ENCODE measurements at places on chromosomes 1 and 21.
A peak's percentile ranks its signal among the peaks of the same experiment; 100 is the strongest.

DNA sequence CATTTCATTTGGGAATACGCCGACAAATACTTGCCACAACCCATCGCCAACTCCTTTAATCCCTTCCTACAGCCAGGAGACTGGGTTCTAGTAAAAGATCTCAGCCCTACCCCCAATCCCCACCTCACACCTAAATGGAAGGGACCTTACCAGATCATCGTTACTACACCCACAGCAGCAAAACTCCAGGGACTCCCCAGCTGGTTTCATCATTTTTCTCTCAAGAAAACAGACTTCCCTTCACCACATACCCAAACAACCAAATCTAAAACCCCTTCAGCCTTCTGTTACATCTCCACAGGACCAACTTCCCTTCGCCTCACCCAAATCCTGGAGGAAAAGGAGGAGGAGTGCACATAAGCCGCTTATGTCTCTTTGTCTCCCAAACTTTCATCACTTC is 23.7 kb upstream of the SLC2A5 start:
- no peak for DNase-seq

GRCh38 chr21:33892853-33893252 is 22.8 kb downstream of the ATP5PO start:
- no peak for DNase-seq

DNA sequence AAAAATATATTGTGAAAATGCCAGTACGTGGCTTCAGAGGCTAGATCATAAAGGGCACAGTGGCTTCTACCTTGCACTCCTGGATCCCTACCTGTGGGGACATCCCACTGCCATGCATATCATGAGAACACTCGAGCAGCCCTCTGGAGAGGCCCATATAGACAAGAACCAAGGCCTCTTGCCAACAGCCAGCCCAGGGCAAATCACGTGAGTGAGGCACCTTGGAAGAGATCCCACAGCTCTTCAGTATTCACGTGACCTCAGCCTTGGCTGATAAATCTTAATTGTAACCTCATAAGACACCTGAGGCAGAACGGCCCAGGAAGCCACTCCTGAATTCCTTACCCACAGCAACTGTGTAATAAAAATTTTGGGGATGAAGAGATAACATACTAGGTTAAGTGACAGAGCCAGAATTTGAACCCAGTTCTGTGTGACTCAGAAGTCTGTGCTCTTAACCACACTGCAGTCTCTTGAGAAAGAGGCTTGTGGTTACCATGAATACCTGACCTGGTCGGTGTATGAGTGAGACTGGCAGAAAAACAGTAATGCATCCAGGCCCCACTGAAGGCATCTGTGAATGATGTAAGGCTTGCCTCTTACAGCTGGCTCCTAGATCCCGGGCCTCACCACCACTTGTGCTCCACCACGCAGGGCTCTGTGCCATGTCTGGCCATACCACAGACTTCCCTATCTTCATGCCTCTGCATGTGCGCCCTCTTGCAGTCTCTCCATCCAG is 6.9 kb upstream of the A3GALT2 start:
- no peak for DNase-seq

GRCh38 chr1:151485685-151486255 is 25.4 kb upstream of the CGN start:
- DNase-seq, result no peak

GRCh38 chr1:13967707-13968106 is 267.7 kb downstream of the PRDM2 start:
- DNase-seq, result no peak

- no peak for DNase-seq
These were observed 25.8 kb upstream of the KCNE1 start for GRCh38 chr21:34537838-34538237.

- no peak for DNase-seq
These were observed 54.7 kb upstream of the IFFO2 start for GRCh38 chr1:19010995-19011844.

DNA sequence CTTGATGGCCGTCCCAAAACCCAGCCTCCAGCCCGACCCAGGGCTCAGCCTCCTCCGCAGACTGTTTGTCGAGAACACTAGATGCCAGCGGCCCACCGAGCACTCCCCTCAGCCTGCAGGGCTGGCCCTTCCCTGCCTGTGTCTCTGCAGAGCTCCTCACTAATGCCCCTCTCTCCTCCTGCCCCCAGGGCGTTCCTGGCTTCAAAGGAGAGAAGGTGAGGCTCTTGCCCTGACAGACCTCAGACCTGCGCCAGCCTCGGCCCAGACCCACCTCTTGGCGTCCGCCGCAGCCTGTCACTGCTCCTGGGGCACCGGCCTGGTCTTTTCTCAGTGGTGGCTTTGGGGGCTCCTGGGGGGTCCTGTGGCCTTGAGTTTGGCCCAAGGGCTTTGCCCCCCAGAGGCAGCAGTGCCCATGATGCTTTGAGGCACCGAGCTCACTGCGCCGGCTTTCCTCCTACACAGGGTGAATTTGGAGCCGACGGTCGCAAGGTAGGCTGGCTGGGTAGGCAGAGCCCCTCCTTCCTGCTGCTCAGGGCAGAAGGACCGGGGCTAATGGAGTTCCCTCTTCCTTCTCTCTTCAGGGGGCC is 18.4 kb downstream of the COL6A2 start:
- DNase-seq, result no peak

DNA sequence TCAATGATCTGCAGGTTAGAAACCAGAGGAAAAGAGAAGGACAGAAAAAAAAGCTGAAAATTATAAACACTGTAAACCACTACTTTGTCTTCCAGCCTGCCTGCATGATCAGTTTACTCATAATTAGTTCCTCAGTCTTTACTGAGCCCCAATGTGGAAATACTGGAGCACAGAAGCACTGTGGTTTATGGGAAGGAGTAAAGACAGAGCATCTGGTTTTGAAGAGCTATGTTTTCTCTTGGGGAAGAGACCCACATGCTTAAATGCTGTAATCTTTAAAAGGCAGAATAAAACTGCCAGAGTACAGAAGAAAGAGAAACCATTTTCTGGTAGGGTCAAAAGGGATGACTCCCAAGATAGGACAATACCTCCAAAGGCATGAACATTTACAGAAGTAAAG is 159.0 kb upstream of the ZNHIT6 start:
- DNase-seq, result no peak

- DNase-seq, result no peak
These were observed 350.0 kb upstream of the RUNX1 start for GRCh38 chr21:35399002-35399530.

DNA sequence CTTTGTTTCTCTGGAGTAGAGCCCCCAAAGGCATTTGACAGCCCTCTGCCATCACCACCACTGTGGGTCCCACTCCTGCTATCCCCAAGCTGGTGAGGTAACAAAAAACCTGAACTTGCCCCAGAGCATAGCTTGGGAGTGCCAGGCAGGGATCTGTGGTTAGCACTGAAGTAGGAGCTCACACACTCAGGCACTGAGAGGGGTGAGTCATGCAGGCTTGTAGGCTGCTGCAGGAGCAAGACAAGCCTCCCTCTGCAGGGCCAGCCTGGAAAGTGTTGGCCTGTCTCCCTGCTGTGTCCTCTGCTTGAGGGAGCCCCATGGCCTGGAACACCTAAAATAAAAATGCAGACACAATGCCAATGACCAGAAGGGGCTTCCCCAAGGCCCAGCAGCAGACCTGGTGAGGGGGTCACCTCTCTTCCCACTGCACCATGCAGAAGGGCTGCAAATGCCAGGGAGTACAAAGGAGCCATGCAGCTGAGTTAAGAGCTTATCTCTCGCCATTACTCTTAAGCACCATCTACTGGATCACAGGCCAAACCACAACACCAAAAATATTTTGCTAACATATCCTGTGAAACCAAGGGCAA is 108.9 kb upstream of the POGK start:
- no peak for DNase-seq

DNA sequence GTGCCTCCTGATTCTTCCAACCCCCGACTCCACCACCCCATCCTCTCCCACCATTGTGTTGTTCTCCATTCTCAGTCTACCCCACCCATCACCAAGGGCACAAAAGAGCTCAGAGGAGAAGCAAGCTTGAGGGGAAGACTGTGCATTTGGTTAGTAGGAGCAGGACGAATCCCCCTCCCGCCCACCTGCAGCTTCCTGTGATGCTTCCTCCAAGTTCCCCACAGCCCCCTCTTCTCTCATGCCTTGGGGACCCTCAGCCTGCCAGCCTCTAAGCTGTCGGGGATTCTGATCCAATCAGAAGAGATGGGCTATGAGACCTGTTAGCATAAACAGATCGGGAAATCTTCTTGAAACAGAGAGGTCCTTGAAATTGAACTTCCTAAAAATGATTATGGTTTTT is 22.2 kb upstream of the CAPZB start:
- DNase-seq, result no peak

- DNase-seq, result no peak
These were observed 8.3 kb downstream of the XCL2 start for GRCh38 chr1:168535536-168535935.

DNA sequence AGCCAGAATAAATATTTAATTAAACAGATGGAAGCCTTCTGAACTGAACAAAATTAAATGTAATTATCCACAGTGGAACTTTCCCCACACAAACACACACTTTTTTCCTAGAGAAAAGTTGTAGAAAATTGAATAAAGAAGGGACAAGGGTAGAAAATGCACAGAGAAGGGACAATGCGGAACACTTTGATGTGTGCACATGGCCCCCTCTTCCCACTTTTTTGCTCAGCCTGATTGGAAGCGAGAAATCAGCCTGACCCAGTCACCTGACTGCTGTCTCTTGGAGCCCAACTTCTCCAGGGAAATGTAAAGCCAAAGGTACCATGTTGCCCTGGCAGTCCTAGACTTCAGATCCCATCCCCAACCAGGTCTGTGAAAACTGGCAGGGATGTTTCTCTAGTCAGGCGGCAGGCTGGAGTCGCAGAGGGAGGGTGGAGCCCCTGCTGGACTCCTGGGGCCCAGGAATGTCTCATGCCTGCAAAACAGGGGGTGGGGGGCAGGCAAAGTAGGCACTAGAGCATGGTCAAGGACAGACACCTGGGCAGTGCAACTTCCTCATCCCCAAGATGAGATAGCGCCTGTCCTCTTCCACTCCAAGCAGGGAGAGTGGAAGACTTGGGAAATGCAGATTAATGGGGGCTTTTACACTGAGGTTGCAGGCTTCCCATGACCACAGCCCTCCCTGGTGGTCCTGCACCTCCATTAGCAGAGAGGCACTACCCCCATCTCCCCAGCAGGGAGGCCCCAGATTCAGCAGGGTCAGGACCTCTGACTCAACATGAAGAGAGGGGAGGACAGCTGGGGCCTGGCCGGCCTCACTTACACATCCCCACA is 2.8 kb downstream of the CERS2 start:
- no peak for DNase-seq

- DNase-seq, result no peak
These were observed 116.0 kb downstream of the NOS1AP start for GRCh38 chr1:162185314-162186025.

DNA sequence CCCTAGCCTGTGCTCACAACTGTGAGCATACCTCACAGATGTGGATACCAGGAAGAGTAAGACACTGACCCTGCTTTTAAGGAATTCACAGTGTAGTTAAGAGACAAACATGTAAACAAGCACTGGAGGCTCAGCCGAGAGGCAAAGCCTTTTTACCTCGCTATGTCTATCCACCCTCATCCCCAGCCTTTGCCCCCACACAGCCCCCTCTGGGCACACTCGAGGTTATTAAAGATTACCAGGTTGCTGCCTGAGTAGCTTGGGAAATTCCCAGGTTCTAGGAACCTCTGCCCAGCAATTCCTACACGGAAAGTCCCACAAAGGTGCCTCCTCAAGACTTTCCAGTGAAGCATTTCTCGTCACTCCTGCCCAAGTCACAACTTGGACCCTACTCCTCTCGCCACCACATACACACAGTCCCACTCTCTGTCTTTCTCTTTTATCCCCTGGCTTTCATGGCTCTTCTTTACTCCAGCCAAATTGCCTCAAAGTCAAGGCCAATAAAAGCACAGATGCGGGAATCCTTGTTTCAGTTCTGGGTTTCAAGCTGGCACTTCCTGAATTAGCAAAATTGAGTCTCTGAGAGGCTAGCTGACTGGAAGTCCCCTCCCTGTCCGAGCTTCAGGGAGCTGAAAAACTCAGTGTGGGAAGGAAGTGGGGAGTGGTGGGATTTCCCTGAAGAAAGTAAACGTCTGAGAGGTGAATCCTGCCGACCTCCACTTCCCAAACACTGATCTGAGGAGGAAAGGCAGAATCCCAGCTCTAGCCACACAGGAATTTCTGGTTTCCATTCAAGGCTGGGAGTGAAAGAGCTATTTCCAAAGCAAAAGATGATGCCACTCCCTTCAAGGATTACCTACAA is 7.6 kb downstream of the DENND2D start:
- no peak for DNase-seq

GRCh38 chr1:59879574-59879973 is 47.0 kb downstream of the CYP2J2 start:
- DNase-seq, result peak; percentile 45

DNA sequence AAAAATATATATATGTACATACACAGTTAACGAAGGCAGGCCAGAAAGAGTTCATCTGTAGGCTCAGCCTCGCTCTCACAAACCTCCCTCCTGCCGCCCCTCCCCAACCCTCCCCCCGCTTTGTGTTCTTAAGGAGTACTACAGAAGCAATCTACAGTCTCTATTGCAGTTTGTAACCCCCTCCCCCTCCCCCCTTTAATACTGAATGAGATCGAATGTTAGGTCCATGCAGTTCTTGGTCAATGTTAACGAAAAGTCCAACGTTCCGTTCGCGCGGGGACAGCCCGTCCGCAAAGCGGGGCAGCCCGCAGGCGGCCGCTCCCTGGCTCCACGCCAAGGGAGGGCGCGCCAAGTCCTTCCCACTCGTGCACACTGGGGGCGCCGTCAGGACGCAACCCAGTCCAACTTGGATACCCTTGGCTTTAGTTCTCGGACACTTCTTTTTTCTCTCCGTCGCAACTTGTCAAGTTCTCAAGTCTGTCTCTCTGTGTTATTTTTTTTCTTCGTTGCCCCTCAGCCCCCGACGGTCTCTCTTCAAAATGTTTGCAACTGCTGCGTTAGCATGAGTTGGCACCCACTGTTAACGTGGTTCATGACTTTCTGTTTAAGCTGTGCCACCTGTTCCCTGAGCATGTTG is 2.2 kb downstream of the JUN start:
- DNase-seq, result peak; percentile 39

GRCh38 chr1:25204797-25205480 is 27.4 kb downstream of the SYF2 start:
- DNase-seq, result peak; percentile 67
